H1 (cell line): ENCODE measurements at places on chromosomes 7 and 10. TPM values are rescaled to one million over a fixed set of nuclear protein-coding genes. Genes with fewer than 3 reads are reported as not detected.
A peak's percentile ranks its signal among the peaks of the same experiment; 100 is the strongest.

- no peak for DNase-seq
Measured at GRCh38 chr7:28395404-28395803, 16.9 kb upstream of the CREB5 start.

RTKN2 gene
- polyA plus RNA-seq, result 2.8 and 5.1 TPM in 2 replicates

DNA sequence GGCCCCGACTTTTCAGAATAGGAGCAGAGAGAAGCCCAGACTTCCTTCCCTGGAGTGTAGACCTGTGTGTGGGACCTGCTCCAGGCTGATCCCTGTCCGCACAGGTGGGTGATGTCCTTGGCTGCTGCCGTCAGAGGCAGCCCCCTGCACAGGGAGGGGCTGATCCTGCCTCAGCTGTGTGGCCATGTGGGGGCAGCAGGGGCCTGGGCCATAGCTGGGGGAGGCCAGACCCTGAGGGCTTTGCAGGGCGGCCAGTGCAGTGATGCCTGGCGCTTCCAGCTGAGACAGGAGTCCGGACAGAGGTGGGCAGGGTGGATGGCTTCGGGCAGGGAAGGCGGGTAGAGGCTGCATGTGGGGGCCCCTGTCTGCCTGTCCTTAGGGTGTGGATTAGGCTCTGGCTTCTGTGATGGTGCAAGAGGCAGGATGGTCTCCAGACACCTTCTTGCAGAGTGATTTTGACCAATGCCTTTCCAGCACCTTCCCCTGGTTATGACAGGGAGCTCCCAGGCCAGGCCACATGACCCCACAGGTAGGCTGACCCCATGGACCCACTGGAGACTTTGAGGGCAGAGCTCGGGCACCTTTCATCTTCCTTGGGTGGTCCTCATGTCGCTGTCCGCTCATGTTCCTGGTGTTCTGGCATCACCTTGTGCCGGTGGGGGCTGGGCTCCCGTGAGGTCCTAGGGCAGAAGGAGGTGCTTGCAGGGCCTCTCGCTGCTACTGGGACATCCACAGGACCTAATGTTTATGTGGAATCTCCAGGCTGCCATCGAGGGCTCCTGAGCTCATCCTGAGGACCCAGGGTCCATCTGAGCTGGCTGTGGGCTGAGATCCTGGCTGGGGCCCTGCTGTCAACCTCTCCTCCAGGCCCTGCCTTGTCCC, 141.5 kb downstream of the ADCY1 start:
- DNase-seq, result no peak

- no peak for DNase-seq
Measured at GRCh38 chr10:99555825-99556523, 23.2 kb downstream of the NKX2-3 start.

VWDE gene
- polyA plus RNA-seq, result 8.5 and 11.0 TPM in 2 replicates

DNA sequence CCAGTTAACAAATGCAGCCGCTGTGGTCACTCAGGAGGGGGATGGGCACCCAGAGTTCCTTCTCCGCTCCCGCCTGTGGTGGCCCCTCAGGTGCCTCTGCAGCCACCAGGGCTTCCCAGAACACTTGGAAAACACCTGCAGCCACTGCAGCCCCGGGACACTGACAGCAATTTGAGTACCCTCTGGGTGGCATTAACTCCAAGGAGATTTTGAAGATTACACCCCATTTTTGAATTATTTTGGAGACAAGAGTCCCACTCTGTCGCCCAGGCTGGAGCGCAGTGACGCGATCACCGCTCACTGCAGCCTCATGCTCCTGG, 32.2 kb downstream of the IL15RA start:
- DNase-seq, result no peak

- no peak for DNase-seq
Measured at GRCh38 chr7:16564909-16565426, 38.3 kb downstream of the LRRC72 start.

DNA sequence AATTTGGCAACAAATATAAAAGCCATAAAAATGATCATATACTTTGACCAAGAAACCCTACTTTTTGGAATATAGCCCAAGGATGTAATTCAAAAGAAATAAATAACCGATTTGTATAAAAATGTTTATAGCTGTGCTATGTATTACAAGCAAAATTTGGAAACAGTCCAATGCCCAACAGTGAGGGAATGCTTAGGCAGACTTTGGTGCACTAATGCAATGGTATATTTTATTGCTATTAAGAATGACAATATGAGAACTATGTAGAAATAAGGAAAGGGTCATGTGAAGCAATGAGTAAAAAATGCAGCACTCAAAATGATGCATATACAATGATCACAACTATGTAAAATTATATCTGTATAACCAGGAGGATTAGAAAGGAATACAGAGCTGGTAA, 273.8 kb upstream of the HPS1 start:
- no peak for DNase-seq

GRCh38 chr10:112953174-112954159, 3.4 kb downstream of the TCF7L2 start:
- no peak for DNase-seq

GRCh38 chr7:24406053-24406788, 122.2 kb downstream of the NPY start:
- DNase-seq, result no peak

TFR2 gene
- polyA plus RNA-seq, result 4.6 and 6.0 TPM in 2 replicates

GRCh38 chr10:85967594-85967993, 399.0 kb downstream of the GRID1 start:
- DNase-seq, result no peak

CALHM1 gene
- polyA plus RNA-seq, result 0.29 and 0.49 TPM in 2 replicates

GRCh38 chr7:112381311-112382091, 68.8 kb upstream of the IFRD1 start:
- DNase-seq, result no peak

GPR26 gene
- 0.11 and 0.21 TPM in 2 replicates for polyA plus RNA-seq

GRCh38 chr7:1553512-1554210, 2.3 kb downstream of the TMEM184A start:
- no peak for DNase-seq

- DNase-seq, result peak; percentile 78
Measured at GRCh38 chr10:78964952-78965633, 103.7 kb upstream of the ZMIZ1 start.

ACBD7 gene
- 9.0 and 11.5 TPM in 2 replicates for polyA plus RNA-seq

- no peak for DNase-seq
Measured at GRCh38 chr7:58087536-58088190, 637.7 kb downstream of the ZNF716 start.

- DNase-seq, result no peak
Measured at GRCh38 chr7:110759069-110759468, 331.9 kb upstream of the LRRN3 start.

SOSTDC1 gene
- polyA plus RNA-seq, result 0.35 and 0.79 TPM in 2 replicates

GRCh38 chr10:117429643-117430265, 54.5 kb upstream of the PDZD8 start:
- DNase-seq, result no peak

GNAT3 gene
- polyA plus RNA-seq, result not detected in 2 replicates

DNA sequence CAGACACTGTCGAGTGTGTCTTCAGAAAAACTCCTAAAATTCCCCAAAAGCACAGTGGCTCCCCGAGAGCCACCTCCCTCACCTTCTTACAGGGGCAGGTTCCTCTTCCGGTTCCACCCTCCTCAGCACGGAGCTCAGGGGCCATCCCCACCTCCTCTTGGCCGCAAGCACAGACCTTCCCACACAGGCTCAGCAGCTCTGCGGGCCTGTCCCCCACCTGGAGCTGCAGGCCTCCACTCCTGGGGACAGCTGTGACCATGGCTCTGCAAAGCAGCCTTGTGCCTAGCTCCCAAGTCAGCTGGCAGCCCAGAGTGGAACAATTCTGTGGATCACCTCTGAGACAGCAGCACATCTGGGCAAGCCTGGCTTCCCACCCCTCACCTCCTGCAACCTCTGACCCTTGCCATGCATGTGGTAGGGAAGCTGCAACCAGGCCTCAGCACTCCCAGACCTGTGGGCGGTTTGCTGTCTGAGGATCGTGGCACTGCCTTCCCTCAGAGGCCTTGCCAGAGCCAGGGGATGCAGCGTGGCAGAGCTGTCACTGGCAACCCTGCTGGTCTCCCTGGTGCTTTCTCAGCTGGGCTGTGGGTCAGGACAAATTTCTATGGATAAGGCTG, 79.7 kb downstream of the ALOX5 start:
- DNase-seq, result no peak

DNA sequence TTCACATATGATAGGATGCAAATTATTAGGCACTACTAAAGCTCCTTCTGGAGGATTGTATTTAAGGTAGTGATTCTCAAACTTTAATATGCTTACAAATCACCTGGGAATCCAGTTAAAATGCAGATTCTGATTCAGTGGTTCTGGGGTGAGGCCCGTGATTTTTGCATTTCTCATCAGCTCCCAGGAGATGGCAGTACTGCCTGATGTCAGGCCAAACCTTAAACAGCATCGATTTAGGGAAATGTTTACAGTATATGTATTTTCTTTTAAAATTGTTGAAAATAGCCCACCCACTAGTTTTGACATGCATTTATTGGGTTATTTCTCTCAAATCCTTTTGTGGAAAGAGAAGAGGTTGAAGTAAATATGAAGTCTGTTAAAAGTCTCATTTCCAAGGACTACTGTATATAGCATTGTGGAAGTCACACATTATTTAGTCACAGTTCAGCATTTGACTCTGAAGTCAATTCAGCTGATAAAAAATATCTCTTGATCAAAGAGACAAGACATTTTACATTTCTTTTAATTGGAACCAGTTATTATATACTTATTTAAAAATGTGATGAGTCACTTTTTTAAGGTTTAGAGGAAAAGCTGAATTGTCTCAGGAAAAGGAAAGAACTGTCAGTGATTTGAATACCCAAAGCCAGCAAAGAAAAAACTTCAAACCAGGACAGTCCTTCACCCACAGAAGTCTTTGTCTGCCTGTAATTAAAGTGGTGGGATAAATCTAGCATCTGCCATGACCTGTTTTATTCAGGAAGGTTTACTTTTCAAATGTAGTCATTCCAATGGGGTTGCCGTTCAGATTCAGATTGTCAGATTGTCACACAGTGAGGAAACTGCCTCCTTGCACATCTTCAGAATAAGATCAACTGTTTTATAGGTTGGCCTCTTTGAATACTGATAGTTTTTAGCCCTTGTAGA, 21.1 kb upstream of the HBP1 start:
- DNase-seq, result no peak

- DNase-seq, result no peak
Measured at GRCh38 chr7:121042195-121042594, 53.7 kb downstream of the CPED1 start.

DNA sequence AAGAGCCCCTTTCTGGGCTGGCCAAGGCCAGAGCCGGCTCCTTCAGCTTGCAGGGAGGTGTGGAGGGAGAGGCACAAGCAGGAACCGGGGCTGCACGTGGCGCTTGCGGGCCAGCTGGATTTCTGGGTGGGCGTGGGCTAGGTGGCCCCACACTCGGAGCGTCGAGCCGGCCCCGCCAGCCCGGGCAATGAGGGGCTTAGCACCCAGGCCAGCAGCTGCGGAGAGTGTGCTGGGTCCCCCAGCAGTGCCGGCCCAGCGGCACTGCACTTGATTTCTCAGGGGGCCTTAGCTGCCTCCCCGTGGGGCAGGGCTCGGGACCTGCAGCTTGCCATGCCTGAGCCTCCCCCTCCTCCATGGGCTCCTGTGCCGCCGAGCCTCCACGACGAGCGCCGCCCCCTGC, 48.1 kb downstream of the SH2D4B start:
- no peak for DNase-seq

DNA sequence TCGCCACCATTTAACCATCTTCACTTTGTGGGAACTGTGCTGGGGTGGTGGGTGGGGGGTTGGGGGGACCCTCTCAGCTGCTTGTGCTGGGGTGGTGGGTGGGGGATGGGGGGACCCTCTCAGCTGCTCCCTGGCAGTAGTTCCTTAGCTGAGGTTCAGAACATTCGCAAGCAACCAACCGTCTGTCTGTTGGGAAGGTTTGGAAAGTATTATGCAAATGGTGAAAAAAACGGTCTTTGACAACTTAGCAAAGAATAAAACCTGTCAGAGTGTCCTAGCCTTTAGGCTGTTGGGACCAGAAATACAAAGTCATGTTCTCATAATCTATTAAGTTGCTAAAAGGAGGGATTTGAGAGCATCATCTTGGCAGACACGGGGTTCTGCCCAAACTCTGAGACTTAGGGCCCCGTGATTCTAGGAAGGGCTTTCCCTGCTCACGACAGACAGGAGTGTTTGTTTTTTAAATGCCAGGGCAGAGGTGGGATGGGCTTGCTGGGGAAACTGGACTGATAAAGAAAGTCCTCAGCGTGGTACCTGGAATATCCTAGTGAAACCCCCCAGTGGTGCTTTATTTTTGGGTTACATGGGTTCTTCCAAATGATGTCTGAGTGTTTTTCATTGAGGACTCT, 14.1 kb upstream of the SRGN start:
- no peak for DNase-seq

GRCh38 chr7:21967598-21968003, 21.9 kb upstream of the CDCA7L start:
- no peak for DNase-seq

DNA sequence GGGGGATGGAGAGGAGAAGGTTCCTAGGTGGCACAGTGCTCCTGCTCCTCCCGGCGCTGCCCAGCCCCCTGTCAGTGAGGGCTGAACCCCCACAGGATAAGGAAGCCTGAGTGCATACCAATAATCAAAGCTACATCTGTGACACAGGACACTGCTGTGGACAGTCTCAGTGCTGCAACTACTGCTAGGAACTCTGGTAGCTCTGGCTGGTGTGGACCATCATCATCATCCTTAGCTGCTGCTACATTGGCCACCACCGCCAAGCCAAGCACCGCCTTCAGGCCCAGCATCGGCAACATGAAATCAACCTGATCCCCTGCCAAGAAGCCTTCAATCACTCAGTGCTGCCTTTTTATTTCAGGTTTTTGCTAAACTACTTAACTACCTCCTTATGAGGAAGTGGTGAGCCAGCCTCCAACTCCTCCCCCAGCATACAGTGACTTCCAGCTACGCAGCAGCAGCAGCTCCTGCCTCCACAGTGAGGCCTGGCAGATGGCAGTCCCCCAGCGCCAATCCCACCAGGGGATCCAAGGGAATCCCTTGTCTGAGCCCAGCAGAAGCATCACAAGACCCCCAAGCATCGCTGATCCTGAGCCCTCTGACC, 32.1 kb upstream of the SLC26A4 start:
- DNase-seq, result no peak

DNA sequence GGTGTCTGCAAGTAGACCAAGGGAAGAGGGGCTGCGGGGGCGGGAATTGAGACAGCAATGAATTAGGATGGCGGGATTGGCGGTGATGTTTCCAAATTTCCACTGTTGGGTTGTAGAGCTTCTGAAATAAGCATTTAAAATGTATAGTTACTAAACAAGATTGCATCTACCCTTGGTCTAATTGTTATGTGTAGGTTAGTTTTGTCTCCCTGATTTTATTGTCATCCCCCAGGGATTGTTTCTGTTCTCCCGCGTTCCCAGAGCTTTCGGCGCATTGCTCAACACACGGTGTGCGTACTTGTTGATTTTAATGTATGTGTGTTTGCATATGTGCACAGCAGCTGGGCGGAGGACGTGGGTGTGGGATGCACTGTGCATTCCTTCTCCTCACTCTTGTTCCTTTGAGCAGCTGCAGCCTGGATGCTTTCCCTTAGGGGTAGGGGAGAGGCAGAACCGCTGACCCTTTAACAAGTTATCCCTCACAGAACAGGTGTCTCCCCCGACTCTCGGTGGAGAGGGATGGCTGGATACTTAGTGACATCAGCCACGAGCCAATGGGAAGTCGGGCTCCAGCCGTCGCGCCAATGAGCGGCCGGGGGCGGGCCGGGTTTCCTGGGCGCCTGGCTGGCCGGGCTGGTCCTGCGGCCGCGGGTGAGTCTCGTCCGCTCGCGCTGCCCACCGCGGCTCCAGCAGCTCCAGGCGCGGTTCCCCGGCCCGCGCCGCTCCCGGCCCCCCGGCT, at the start of gene TSPAN33:
TSPAN33 (plus strand) TSS at position 613 of the 739 bp plus-strand sequence. CDS start 274 bp downstream, outside the sequence.
- DNase-seq, result peak; percentile 88

- DNase-seq, result no peak
Measured at GRCh38 chr10:129935102-129935866, 28.8 kb downstream of the EBF3 start.
